Naive thymus-derived CD4-positive, alpha-beta T cell (primary cell): ENCODE measurements at places on chromosomes 5 and 9. TPM values are rescaled to one million over a fixed set of nuclear protein-coding genes. Genes with fewer than 3 reads are reported as not detected.

GRCh38 chr5:142640316-142641005 is 45.4 kb downstream of the FGF1 start:
- no peaks in the 10 kb centered on the region for H3K4me1 ChIP-seq
- H3K27me3 ChIP-seq: peaks cover 7% of the 10 kb centered on the region
- no peaks in the 10 kb centered on the region for H3K36me3 ChIP-seq
- DNase-seq: no peak
- H3K4me3 ChIP-seq: no peak overlapping the region

DNA sequence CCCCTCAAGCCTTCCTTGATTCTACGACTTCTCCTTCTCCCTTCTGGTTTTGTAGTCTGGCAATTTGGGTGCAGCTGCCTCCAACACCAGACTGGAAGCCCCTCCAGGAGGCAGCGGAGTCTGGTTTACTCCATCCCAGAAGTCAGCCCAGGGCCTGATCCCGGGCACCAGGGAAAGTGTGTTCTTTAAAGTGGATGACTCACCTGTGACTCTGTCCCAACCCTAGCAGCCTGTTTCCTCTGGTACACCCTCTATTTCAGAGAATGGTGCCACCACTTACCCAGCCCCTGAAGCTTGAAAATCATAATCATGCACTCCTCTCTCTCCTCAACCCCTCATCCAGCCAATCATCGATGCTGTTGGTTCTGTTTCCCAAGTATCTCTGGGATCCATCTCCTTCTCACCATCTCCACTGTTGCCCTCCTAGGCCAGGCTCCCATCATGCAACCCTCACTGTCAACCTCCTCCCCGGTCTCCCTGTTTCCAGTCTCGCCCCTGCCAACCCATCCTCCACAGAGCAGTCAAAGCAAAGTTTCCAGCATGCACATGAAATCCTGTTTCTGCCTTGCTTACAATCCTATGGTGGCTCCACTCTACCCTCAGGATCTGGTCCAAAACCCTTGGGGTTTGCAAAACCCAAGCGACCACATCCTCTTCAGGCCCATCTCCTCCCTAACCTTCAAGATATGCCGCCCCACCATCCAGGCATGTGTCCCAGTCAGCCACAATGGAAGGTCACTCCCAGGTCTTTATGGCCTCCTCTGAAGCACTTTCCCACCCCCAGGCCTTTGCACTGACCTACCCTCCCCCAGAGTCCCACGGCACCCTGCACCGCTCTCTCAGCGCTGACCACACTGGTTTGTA is 10.5 kb downstream of the LHX6 start:
- no peak for DNase-seq
- H3K4me1 ChIP-seq: no peaks in the 10 kb centered on the region
- H3K27me3 ChIP-seq: no peaks in the 10 kb centered on the region
- no peak overlapping the region for H3K27ac ChIP-seq

DNA sequence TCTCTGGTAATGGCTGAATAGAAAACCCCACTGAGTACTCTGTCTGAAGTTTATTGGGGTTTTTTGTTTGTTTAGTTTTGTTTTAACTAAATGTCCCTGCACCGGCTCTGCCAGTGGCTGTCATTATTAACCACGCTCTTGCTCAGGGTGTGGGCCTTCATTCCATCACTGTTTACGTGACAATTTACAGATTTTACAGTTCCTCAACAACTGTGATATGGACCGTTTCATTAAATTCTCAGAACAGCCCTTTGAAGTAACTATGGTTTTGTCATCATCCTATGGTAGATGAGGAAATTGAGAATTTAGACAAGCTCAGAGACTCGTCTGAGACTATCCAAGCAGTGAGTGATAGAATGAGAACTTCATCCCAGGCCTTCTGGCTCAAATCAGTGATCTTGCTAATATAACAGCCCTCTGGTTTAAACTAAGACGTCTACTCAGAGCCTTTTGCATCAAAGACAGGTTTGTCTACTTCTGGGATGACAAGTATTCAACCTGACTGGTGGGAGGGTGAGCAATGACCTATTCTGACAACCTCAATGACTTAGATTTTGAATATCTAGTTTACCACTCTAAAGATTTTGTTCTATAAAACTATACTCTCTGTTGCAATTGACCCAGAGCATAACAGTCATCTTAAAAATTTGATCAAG is 77.3 kb upstream of the MAP3K1 start:
- H3K4me1 ChIP-seq: peaks cover 29% of the 10 kb centered on the region
- H3K27me3 ChIP-seq: no peaks in the 10 kb centered on the region
- H3K27ac ChIP-seq: no peak overlapping the region
- H3K36me3 ChIP-seq: no peaks in the 10 kb centered on the region
- no peak overlapping the region for H3K4me3 ChIP-seq
- no peak for DNase-seq

- DNase-seq: no peak
- H3K36me3 ChIP-seq: no peaks in the 10 kb centered on the region
- no peak overlapping the region for H3K4me3 ChIP-seq
- H3K4me1 ChIP-seq: peaks cover 11% of the 10 kb centered on the region
- peaks cover 31% of the 10 kb centered on the region for H3K27me3 ChIP-seq
Observed at GRCh38 chr5:88678770-88679381, 204.1 kb downstream of the MEF2C start.

- H3K36me3 ChIP-seq: no peaks in the 10 kb centered on the region
- DNase-seq: no peak
- H3K27ac ChIP-seq: no peak overlapping the region
- H3K4me1 ChIP-seq: no peaks in the 10 kb centered on the region
- no peaks in the 10 kb centered on the region for H3K27me3 ChIP-seq
Observed at GRCh38 chr5:74285675-74286280, 354.8 kb downstream of the ENC1 start.

GRCh38 chr5:145960848-145961600 is 24.6 kb downstream of the SH3RF2 start:
- H3K27ac ChIP-seq: no peak overlapping the region
- no peaks in the 10 kb centered on the region for H3K4me1 ChIP-seq
- H3K4me3 ChIP-seq: no peak overlapping the region
- no peaks in the 10 kb centered on the region for H3K36me3 ChIP-seq
- no peak for DNase-seq

DNA sequence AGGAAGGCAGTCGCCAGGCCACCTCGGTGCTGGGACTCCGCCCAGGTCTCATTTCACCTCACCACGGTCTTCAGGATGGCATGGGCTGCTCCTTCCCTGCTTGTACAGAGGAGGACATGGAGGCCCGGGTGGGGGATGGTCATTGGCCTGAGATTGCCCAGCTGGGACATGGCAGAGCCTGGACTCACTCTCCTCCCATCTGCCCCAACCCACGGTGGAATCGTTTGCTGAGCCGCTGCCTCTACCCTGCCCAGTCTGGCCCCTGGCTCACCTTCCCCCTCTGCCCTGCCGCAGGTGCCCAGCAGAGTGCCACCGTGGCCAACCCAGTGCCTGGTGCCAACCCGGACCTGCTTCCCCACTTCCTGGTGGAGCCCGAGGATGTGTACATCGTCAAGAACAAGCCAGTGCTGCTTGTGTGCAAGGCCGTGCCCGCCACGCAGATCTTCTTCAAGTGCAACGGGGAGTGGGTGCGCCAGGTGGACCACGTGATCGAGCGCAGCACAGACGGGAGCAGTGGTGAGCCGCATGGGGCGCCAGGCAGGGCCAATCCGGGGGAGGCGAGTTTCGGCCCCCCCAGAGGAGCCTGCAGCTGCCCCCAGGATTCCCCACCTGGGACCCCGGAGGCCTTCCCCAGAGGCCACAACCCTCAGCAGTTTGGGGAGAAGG is 36.7 kb downstream of the HK3 start:
- no peaks in the 10 kb centered on the region for H3K27me3 ChIP-seq
- DNase-seq: no peak
- H3K36me3 ChIP-seq: no peaks in the 10 kb centered on the region
- no peak overlapping the region for H3K4me3 ChIP-seq
- no peaks in the 10 kb centered on the region for H3K4me1 ChIP-seq

DNA sequence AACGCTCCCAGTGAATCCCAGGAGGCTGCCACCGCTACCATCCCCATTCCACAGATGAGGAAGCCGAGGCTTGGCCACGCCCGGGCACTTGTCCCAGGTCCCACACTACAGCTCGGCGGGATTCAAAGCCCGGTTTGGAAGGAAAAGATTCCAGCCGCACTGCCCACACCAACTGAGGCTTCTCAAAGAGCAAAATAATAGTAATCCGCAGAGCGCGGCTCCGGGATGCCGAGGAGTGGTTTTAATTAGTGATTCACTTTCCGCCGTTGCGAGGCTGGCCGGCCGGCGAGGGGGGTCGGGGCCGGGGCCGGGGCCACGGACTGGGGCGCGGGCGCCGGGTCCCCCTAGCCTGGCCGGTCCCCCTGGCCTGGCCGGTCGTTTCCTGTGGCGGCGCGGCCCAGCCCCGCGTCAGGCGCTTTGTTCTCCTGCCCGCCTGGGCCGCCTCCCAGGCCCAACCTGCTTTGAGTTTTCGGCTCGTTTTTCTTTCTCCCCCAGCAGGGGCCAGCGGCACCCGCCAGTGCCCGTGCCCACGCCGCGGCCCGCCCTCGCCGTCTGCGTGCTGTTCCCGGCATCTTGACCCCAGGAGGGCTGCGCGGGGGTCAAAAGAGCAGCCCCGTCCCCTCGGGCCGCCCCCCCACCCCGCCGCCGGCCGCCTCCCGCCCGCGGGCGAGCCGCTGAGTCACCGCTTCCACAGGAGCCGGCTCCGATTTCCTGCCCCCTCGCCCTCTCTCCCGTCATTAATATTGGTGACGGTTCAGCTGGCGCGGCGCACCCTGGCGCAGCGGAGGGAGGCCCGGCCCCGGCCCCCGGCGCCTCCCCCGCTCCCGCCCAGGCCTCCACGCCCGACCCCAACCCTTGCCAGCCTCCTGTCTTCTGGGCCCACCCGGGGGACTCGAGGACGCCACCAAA is 31.2 kb downstream of the FGF18 start:
- H3K27ac ChIP-seq: no peak overlapping the region
- no peak for DNase-seq
- no peaks in the 10 kb centered on the region for H3K36me3 ChIP-seq

- H3K27ac ChIP-seq: no peak overlapping the region
- peaks cover 13% of the 10 kb centered on the region for H3K4me1 ChIP-seq
- no peak overlapping the region for H3K4me3 ChIP-seq
- H3K36me3 ChIP-seq: no peaks in the 10 kb centered on the region
Observed at GRCh38 chr5:159427180-159428012, 97.1 kb upstream of the IL12B start.

- H3K27ac ChIP-seq: no peak overlapping the region
- no peak overlapping the region for H3K4me3 ChIP-seq
- H3K36me3 ChIP-seq: no peaks in the 10 kb centered on the region
Observed at GRCh38 chr9:34454571-34455065, 3.8 kb downstream of the FAM219A start.

- no peaks in the 10 kb centered on the region for H3K36me3 ChIP-seq
- no peaks in the 10 kb centered on the region for H3K27me3 ChIP-seq
- no peak overlapping the region for H3K27ac ChIP-seq
Observed at GRCh38 chr5:127076315-127077129, 3.2 kb upstream of the C5orf63 start.

- no peaks in the 10 kb centered on the region for H3K4me1 ChIP-seq
- no peaks in the 10 kb centered on the region for H3K27me3 ChIP-seq
- no peak overlapping the region for H3K4me3 ChIP-seq
- no peaks in the 10 kb centered on the region for H3K36me3 ChIP-seq
- no peak for DNase-seq
Observed at GRCh38 chr5:54087436-54087835, 222.9 kb downstream of the ARL15 start.

DNA sequence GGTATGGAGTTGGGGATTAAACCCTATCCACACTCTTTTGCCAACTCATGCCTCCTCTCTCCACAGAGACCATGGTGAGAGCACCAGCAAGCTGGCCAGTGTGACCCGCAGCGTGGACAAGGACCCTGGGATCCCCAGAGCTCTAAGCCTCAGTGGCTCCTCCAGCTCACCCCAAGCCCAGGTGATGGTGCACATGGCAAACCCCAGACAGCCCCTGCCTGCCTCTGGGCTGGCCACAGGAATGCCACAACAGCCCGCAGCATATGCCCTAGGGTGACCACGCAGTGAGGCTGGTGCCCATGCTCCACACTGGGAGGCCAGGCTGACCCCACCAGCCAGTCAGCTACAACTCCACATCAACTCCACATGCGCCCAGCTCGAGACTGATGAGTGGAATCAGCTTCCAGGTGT is 11.5 kb upstream of the CARD19 start:
- H3K27ac ChIP-seq: peak overlapping the region; percentile 68
- no peak overlapping the region for H3K4me3 ChIP-seq
- H3K27me3 ChIP-seq: no peaks in the 10 kb centered on the region
- peaks cover 25% of the 10 kb centered on the region for H3K4me1 ChIP-seq
- no peaks in the 10 kb centered on the region for H3K36me3 ChIP-seq

DNA sequence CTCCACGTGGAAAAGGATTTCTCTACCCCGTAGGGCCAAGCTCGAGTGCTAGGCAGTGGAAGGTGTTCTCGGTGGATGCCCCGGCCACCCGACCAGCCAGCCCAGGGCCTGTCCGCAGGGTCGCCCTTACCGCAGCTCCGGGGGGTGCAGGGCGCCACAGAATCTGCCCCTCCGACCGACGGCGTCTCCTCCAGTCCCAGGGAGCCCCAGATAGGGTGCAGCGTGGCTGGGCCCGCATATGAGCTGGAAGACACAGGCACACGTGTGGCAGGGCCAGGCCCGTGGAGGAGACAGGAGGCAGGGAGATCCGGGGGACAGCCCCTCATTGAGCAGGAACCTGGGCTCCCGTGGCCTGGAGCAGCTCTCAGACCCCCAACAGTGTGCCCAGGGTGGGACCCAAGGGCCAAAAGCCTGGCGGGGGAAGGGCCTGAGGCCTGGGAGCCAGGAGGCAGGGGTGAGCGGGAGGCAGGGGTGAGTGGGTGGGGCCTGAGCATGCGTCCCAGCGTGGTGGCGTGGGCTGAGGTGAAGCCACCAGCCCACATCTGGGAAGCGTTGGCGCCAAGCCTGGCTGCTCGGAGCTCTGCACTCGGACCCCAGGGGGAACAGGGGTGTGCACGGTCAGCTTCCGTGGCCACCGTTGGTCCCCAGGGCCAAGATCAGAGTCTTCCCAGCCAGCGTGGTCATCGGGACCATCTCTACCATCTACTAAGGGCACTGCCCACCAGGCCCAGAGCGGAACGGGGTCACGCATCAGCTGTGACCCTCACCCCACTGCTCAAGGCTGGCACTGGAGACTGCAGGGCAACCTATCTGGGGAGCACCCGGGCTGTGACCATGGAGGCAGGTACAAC is 22.2 kb downstream of the CCDC187 start:
- H3K36me3 ChIP-seq: no peaks in the 10 kb centered on the region
- H3K4me1 ChIP-seq: no peaks in the 10 kb centered on the region
- H3K27me3 ChIP-seq: no peaks in the 10 kb centered on the region
- DNase-seq: no peak
- H3K27ac ChIP-seq: no peak overlapping the region

Gene PCDHA1
- total RNA-seq: not detected in 2 replicates

Gene PDCD1LG2
- total RNA-seq: 0.16 TPM

Gene COL15A1
- 0.31 and 0.38 TPM in 2 replicates for total RNA-seq

Gene IGFBPL1
- total RNA-seq: not detected in 2 replicates

Gene ENHO
- total RNA-seq: not detected in 2 replicates

Gene WNK2
- total RNA-seq: 0.83 TPM

Gene CCDC183
- total RNA-seq: 3.2 TPM

Gene SH3GL2
- not detected for total RNA-seq

Gene SEMA6A
- not detected for total RNA-seq

Gene RNF14
- 32.0 TPM for total RNA-seq

Gene ELOVL7
- total RNA-seq: 2.2 TPM
